ENCODE measurements at places on chromosomes 1 and 21.

DNA sequence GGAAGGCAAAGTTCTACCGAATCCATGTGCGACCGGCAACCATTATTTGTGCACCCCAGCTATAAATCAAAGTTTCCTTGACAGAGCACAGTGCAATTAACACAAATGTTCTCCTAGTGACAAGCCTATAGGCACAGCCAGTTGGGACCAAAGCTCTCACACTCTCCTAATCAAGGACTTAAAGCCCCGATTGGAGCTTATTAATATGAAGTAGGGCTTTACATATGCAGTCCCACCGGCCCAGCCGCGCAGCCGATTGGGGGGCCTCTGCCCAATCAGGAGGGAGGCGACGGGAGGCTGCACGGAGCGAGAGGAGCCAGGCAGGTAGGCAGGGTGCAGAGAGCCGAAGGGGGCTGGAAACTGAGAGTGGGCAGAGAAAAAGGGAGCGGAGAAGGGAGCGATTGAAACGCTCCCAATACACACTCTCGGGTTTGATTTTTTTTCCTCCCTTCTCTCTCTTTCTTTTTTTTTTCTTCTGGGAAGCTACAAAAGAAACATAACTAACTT is at the start of gene ESRRG:
TSS of gene ESRRG (minus strand) at position 156 of the 507 bp plus-strand sequence. CDS start at position 26, 130 bp downstream.
- DNase-seq, result no peak

DNA sequence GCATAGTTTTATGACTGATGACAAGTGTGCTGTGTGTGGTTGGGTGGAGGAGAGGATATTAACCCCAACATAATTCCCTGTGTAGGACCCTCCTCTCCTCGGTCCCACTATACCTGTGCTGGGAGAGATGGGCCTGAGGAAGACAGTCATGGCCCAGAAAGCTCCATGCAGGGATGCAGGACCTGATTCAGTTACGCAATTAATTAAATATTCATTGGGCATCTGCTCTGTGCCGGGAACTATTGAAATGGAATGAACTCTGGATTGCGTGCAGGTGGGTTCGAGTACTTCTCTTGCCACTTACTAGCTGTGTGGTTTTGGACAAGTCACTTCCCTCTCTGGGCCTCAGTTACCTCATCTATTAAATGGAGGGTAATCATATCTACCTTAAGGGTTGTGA is 74.6 kb downstream of the CD247 start:
- no peak for DNase-seq

- DNase-seq, result no peak
Measured at GRCh38 chr1:30900931-30901560, 7.5 kb downstream of the SDC3 start.

DNA sequence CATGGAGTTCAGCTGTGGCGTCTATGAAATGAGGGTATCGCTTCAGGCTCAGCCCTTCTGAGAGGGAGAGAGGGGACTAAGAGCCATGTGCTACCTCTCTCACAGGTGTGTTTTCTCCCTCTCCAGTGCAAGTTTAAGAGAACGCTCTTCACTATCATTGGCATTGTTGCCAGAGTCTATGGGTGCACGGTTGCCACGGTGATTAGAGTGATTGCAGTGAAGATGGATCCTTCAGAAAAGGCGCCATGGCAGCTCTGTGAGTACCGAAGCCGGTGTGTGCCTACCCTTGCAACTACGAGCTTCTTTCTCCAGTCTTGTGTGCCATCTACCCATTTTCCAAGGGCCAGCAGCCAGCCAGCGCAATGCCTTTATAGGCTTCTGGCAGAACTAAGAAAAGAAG is 290.5 kb downstream of the OMA1 start:
- no peak for DNase-seq

GRCh38 chr1:20610970-20611369 is 22.1 kb downstream of the CDA start:
- no peak for DNase-seq

DNA sequence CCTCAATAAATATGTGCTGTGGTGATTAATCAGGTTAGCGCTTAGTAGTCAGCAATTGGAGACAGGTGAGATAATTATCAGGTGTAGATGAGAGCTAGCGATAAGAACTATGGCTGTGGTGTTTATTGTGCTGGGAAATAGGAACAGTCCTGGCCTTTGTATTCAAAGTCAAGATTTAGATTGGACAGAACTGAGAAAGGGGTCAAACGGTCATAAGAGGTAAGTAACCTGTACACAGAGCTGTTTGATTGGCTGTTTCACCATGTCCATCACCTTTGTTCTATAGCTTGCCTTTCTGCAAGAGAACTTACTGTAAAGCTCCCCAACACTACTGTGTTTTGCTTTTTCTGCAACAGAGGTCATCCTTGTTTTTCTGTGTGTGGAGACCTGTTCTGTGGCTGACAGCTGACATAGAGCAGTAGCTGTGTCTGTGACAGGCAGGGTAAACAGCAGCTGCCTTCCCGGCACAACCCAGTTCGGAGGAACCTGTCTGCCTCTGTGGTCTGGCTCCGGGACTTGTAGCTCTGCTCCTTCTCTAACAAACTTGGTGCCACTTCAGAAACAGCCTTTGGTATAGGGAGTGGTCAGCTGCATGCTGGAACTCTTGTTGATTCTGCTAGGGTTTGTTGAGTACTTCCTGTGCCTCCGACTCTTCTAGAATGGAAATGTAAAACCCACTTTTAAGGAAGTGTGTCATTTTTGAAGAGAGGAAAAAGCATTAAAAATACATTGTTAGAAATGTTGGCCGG is 21.1 kb upstream of the CDC42 start:
- no peak for DNase-seq

DNA sequence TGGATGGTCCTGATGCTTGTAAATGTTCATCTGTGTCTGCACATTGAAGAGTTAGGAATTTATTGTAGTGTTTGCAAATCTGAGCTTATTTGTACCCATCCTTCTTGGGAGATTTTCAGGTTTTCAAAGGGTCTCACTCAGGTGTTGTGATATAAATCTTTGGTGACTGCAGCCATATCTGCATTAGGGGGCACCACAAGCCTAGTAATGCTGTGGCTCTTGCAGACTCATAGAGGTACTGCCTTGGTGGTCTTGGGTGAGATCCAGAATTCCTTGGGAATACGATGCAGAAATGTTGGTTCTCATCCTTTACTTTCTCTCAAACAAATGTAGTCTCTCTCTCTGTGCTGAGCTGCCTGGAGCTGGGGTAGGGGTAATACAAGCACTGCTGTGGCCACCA is 405.9 kb downstream of the TTLL7 start:
- DNase-seq, result no peak

- no peak for DNase-seq
Measured at GRCh38 chr1:230621324-230622030, 20.8 kb upstream of the COG2 start.

GRCh38 chr1:237098541-237098940 is 56.6 kb downstream of the RYR2 start:
- DNase-seq, result no peak

- no peak for DNase-seq
Measured at GRCh38 chr1:158552296-158552695, 1.9 kb downstream of the OR6Y1 start.

GRCh38 chr1:69824932-69825331 is 257.2 kb downstream of the LRRC7 start:
- DNase-seq, result no peak

DNA sequence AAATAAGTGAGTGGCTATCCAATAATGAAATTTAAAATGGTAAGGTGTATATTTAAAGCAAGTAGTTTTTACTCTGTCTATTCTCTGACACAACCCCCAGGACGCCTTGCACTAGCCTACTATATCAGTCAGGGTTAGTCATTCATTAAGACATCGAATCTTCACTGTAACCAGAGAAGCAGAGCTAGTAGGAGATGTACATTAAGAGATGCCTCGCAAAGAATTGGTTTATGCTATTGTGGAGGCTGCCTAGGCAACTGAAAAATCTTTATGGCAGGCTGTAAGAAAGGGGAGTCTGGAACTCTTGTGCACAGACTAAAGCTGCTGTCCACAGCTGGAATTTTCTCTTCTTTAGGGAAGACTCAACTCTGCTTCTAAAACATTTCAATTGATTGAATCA is 28.8 kb downstream of the NTNG1 start:
- DNase-seq, result no peak

- DNase-seq, result no peak
Measured at GRCh38 chr1:30789388-30790255, 32.0 kb upstream of the LAPTM5 start.

DNA sequence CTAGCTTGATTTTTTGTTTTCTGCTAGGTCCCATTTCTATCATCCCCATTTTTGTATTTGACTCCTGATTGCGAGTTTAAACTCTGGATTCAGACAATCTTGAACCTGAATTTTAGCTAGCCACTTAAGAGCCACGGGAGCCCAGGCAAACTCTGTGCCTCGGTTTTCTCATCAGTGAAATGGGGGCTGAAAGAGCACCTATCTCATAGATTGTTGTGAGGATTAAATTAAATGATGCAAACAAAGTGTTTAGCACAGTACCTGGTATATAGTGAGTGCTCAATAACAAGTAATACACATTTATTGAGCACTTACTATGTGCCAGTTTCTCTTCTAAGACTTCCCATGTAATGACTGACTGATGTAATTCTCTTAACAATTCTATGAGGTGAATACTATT is 158.1 kb upstream of the POU3F1 start:
- no peak for DNase-seq

- DNase-seq, result no peak
Measured at GRCh38 chr21:34018910-34019309, 54.5 kb upstream of the MRPS6 start.

- no peak for DNase-seq
Measured at GRCh38 chr1:3774946-3775489, 2.5 kb downstream of the SMIM1 start.

DNA sequence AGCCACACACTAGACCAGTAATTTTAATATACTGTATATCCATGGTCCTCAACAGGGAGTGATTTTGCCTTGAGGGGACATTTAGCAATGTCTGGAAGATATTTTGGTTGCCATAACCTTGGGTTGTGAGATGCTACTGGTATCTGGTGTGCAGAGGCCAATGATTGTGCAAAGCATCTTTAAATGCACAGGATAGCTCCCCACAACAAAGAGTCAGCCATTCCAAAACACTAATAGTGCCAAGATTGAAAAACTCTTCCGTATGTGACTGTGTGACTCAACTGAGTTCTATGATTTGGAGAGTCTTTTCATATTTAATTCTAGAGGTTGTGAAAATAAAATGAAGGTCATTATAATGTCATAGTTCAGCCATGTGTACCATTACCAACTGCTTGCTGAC is 141.4 kb upstream of the CACYBP start:
- DNase-seq, result no peak

- DNase-seq, result no peak
Measured at GRCh38 chr21:46122758-46123683, 25.1 kb downstream of the COL6A2 start.

GRCh38 chr1:235649368-235650163 is at the start of gene GNG4:
TSS of gene GNG4 (minus strand) at chr1:235649784. CDS start at chr1:235583838, 65,946 bp downstream.
- DNase-seq, result no peak

- no peak for DNase-seq
Measured at GRCh38 chr1:92029241-92029922, 403 bp upstream of the EPHX4 start.

DNA sequence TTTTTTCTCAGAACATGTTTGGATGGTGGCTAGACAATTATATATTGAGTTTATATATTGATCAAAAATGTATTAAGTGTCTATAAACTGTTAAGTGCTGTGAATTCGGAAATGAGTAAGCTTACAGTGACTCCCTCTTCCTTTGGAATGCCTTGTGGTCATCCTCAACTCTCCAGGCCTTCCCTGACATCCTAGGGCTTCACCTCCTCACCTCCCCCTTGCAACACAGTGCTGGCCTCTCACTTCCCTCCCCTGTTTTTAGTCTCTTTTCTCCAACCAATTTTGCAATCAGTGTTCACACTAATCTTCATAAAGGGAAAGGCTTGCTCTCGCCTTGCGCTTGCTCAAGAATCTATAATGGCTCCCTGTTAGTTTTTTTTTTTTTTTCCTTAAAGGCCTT is 95.1 kb upstream of the C1orf21 start:
- DNase-seq, result no peak

DNA sequence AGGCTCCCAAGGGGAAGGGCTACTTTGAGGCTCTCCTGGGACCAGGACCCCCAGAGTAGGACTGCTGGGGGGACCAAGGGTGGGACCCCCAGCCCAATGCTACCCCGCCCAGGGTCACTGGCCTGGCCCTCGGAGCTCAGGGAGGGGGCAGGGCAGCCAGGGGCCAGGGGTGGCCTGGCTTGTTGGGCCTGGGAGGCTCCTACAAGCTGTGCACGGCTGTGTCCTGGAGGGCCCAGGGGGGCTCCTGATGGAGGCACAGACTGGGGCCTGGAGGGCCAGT is 2.2 kb downstream of the HES4 start:
- no peak for DNase-seq

- no peak for DNase-seq
Measured at GRCh38 chr1:224592636-224593582, 23.2 kb upstream of the CNIH3 start.

DNA sequence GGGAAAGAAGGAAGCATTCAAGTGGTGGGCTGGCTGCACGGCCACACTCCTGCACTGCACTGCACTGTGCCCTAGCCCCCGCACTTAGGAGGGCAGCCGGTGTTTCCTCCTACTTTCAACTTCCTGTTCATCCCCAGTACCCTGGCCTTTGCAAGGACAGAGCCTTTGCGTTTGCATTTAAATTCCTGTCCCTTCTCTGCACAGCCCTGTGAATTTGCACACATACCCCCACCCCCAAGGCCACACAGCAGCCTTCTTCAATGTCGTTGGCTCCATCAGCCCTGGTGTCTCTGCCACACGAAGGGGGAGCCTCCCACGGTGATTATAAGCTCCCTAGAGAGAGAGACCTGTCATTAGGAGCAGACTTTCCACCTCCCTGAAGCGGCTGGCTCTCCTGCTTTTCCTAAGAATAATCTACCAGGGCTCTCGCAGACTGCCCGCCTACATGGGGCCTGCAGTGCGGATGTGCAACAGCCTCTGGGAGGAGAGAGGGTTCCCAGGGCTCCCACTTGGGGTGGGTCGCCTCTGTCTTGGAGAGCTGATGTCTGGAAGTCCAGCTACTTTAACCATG is 13.2 kb upstream of the SLC45A3 start:
- DNase-seq, result no peak

- DNase-seq, result no peak
Measured at GRCh38 chr1:203937678-203938330, 76.4 kb downstream of the SNRPE start.

DNA sequence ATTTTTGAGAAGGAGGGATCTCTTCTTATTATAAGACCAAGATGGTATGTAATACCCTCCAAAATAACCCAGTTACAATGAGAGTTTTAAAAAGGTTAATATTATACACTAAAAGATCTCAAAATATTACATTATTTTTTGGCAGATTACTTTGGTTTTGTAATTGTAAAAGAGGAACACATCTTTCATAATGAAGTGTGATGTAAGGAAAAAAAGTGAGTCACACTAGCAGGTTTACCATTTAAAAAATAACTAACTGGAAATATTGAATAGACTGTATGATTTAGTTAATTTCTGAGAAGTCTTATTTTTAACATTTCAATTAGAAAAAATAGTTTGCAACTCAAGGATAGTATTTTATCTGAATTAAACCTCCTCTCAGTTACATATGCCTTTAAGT is 1.1 kb downstream of the F5 start:
- DNase-seq, result no peak

GRCh38 chr21:41418393-41418792 is 7.6 kb upstream of the MX1 start:
- no peak for DNase-seq

- no peak for DNase-seq
Measured at GRCh38 chr1:157785248-157785647, 8.3 kb upstream of the FCRL2 start.

All from stimulated activated CD4-positive, alpha-beta T cell treated with anti-CD3 and anti-CD28 coated beads, Interleukin-1b, Interleukin-23, amount 100 ng/mL, for 1 hour (primary cell).